Mesangial cell (primary cell): ENCODE measurements at places on chromosomes 3 and 15. TPM values are rescaled to one million over a fixed set of nuclear protein-coding genes. Genes with fewer than 3 reads are reported as not detected.

CCR3 gene
- not detected in 2 replicates for total RNA-seq

TJP1 gene
- total RNA-seq = 78.2 and 90.4 TPM in 2 replicates

FOXB1 gene
- total RNA-seq = not detected in 2 replicates

VILL gene
- 3.9 and 8.7 TPM in 2 replicates for total RNA-seq

GPR62 gene
- 0.25 and 0.49 TPM in 2 replicates for total RNA-seq

GRAMD2A gene
- 0.16 and 1.1 TPM in 2 replicates for total RNA-seq

NDUFB4 gene
- total RNA-seq = 132 and 192 TPM in 2 replicates

CDCP1 gene
- total RNA-seq = 28.3 and 70.9 TPM in 2 replicates

ITGB5 gene
- total RNA-seq = 144 and 216 TPM in 2 replicates

TRIM42 gene
- not detected in 2 replicates for total RNA-seq

CHRNA7 gene
- 1.4 TPM in 1 of 2 replicates, not detected in the other for total RNA-seq

SH3BP5 gene
- total RNA-seq = 6.2 and 7.7 TPM in 2 replicates

SPINT1 gene
- total RNA-seq = 64.9 and 128 TPM in 2 replicates

TRH gene
- not detected in 2 replicates for total RNA-seq

ECE2 gene
- total RNA-seq = not detected in 2 replicates

DBR1 gene
- total RNA-seq = 8.9 and 11.7 TPM in 2 replicates

SLC2A2 gene
- 1.9 TPM in 1 of 2 replicates, not detected in the other for total RNA-seq

ETV5 gene
- 21.9 and 31.4 TPM in 2 replicates for total RNA-seq

PRR20G gene
- not detected in 2 replicates for total RNA-seq

OSTN gene
- not detected in 2 replicates for total RNA-seq

KLHDC8B gene
- total RNA-seq = 10.1 and 37.6 TPM in 2 replicates

IL12A gene
- 0.76 and 3.6 TPM in 2 replicates for total RNA-seq

SPINK8 gene
- not detected in 2 replicates for total RNA-seq

XCR1 gene
- total RNA-seq = not detected in 2 replicates

POLQ gene
- total RNA-seq = 1.0 and 5.9 TPM in 2 replicates

MUC20 gene
- total RNA-seq = 0.38 TPM in 1 of 2 replicates, not detected in the other

ADAMTSL3 gene
- 0.49 and 1.4 TPM in 2 replicates for total RNA-seq

ZMAT3 gene
- total RNA-seq = 10.1 and 24.8 TPM in 2 replicates

P2RY13 gene
- not detected in 2 replicates for total RNA-seq

A4GNT gene
- total RNA-seq = not detected in 2 replicates

GOLGA8G gene
- not detected in 2 replicates for total RNA-seq

PLSCR5 gene
- not detected in 2 replicates for total RNA-seq

GABRA5 gene
- total RNA-seq = 0.25 and 0.33 TPM in 2 replicates
